A549 treated with DMSO at 1 μM for 4 hours (cell line): ENCODE measurements at places on chromosomes 3 and 15. TPM values are rescaled to one million over a fixed set of nuclear protein-coding genes. Genes with fewer than 3 reads are reported as not detected.

Gene LYZL4
- not detected in 5 replicates for total RNA-seq

Gene ASB14
- not detected in 5 replicates for total RNA-seq

Gene TRNT1
- total RNA-seq, result 29.0 to 39.6 TPM (median 31.0 TPM) in 5 replicates

Gene CAND2
- total RNA-seq, result 0.26 to 0.51 TPM (median 0.32 TPM) in 5 replicates

Gene ZNF385D
- total RNA-seq, result not detected in 5 replicates

Gene RETNLB
- not detected in 5 replicates for total RNA-seq

Gene TRAIP
- 11.9 to 15.0 TPM (median 13.9 TPM) in 5 replicates for total RNA-seq
